Fibroblast of lung (primary cell): ENCODE measurements at places on chromosomes 7 and 10. TPM values are rescaled to one million over a fixed set of nuclear protein-coding genes. Genes with fewer than 3 reads are reported as not detected.

- no peak for DNase-seq
These were observed 502 bp downstream of the SLC18A3 start for GRCh38 chr10:49610458-49611165.

CLCN1 gene
- total RNA-seq: under 0.01 TPM in 2 replicates

CLEC2L gene
- total RNA-seq: not detected in 2 replicates

GRCh38 chr7:133253519-133253875, 619 bp downstream of the EXOC4 start:
- peak; percentile 15 for DNase-seq

- DNase-seq: no peak
These were observed 231.0 kb upstream of the PRSS58 start for GRCh38 chr7:142488842-142489241.

FZD8 gene
- total RNA-seq: 0.66 and 0.77 TPM in 2 replicates

GRCh38 chr10:89144836-89145235, 62.3 kb downstream of the CH25H start:
- DNase-seq: no peak

HABP2 gene
- not detected in 2 replicates for total RNA-seq

GRCh38 chr10:95788830-95789229, 32.9 kb downstream of the ENTPD1 start:
- DNase-seq: peak; percentile 77

SRGN gene
- total RNA-seq: 147 and 363 TPM in 2 replicates

- DNase-seq: no peak
These were observed 306.2 kb downstream of the FRMD4A start for GRCh38 chr10:14024329-14025202.

- DNase-seq: peak; percentile 73
These were observed 71.8 kb upstream of the VWDE start for GRCh38 chr7:12475362-12476063.

- DNase-seq: peak; percentile 38
These were observed 16.6 kb upstream of the GNA12 start for GRCh38 chr7:2860627-2861133.
